NCI-H524 treated with DMSO at 0.1 percent for 48 hours (cell line): ENCODE measurements at places on chromosomes 11 and 22.

GRCh38 chr22:38762551-38762983 lies 6.8 kb upstream of the SUN2 start:
- peak; percentile 69 for DNase-seq

DNA sequence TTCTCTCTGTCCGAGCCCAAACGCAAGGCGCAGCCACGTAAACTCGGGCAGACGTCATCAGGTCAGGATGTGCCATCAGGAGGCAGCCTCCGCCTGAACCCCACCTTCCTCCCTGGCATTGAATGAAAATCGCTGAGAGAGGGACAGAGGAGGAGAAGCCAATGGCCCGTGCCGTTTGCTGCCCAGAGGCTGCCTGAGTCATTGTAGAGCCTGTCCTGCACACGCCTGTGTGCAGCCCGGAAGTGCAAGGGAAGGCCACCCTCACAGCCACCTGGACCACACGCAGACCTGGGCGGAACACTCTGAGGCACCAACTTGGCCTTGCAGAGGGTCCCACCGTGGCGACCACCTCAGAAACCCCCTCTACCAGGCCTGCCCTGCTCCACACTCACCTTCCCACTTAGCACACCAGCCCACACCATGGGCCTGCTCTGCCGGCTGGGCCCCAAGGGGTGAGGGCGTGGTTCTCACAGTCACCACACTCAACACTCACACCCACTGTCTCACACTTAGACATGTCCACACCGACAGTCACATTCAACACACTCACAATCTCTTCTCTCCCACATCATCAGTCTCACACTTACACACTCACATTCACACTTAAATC lies 9.1 kb downstream of the CHID1 start:
- no peak for DNase-seq

DNA sequence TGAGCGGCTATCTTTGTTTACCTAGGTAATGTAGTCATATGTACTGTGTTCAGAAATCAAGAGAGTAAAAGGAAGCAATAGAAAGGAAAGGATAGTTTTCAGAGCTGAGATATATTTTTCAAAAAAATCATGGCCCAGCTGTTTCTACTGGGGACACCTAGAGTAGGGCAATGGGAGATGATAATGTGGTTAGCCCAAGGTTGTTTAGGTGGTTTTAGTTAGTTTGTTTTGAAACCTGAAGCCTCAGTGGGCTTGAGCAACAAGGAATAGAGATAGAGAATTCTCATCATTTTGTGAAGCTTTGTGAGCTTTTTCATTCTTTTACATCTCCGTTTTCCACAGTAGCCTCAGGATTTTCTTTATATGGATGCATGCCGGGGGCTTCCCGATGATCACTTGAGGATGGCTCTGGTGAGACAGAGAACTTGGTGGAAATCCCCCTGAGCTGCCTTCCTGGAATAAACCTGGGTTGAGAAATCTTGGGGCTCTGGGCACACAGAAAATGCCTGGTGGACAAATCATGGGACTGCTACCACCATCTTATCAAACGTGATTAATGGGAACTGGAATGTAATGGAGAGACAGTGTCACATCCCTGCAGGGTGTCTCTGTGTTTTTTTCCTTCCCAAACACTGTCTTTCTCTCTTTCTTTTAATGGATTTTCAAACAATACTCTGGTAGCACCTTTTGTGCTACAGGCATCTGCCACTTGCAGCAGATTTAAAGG lies 49.0 kb downstream of the ARHGAP42 start:
- DNase-seq = no peak

DNA sequence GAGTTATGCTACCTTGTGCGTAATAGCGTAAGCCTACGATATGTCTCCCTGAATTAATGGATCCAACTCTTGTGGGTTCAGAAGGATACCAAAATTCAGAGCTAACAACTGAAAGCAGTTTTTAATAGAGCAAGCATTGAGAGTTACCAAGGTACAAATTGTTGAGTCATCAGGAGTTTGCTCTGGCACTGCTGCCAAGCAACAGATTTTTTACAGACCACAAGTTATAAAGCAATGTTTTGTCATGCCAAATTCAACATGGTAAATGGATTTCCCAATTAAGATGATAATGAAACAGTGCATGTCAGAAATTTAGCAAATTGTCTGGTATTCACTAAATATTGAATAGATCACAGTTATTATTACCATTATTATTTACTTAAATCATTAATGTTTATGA lies 295.6 kb downstream of the NELL1 start:
- no peak for DNase-seq

GRCh38 chr11:63915961-63916836 lies 765 bp downstream of the RCOR2 start:
- DNase-seq = no peak

DNA sequence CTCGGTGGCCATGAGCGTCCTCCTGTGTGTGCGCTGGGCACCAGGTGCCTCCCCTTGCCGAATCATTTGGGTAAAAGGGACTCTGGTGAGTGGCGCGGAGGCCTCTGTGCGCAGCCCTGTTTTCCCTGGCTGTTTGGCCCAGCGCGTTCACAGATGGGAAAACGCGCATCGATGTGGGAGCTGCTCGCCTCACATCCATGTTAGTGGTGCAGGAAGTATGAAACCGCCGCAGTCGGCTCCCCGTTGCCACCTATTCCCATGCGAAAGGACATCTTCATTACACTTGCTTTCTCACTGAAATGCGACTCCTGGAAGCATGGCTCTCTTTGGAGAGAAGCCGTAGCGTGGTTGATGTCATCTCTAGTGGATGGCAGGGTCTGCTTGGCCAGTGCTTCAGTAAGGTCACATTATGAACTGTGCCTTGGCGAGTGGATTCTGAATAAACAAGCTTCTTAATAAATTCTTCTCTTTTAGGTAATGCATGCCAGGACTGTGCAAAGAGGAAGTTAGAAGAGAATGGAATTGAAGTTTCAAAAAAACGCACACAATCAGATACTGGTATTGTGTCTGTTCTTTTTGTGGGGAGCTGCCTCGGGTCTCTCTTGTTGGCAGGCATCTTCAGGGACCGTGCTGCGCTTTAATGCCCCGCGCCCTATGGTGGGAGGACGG lies 26.3 kb downstream of the FAM118A start:
- no peak for DNase-seq

GRCh38 chr11:84594602-84595001 lies 1032.5 kb downstream of the DLG2 start:
- DNase-seq = no peak

GRCh38 chr22:44254811-44255210 lies 57.9 kb downstream of the SHISAL1 start:
- no peak for DNase-seq

- no peak for DNase-seq
Measured at GRCh38 chr22:44880610-44881290, 128.4 kb downstream of the ARHGAP8 start.

DNA sequence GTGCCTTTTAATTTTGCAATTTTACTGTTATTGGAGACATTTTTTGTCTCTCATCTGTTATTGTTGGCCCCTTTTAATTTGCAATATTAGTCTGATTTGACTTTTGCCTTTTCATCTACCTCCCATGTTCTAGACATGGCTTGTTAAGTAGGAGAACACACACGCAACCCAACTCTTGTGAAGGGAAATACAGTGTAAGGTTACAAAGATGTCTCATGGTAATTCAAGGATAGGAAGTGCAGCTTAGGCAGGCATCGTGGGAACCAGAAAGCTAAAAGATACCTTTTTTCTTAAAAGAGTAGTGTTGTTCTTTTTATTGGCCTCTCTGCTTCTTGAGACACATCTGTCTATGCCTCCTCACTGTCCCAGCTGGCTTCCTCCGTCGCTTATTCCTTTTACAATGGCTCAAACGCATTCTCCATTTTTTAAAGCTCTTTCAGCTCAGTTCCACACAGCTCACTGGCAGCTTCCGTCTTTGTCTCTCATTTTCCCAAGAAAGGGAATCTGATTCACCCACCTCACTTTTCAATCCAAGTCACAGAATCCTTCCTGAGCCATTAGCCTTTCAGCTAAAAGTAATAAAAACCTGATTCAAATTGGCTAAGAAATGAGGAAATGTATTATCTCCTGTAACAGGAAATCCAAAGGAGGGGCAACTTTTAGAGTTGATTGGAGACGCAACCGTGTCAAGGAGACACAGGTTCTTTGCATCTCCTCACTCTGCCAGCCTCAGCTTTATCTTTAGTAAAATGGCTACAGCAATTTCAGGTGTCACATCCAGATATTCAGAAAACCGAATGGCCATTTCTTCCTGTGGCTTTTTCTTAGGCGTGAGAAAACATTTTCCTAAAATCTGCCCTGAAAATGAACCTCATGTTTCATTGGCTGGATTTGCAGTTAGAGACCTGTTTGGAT lies 57.2 kb downstream of the SIK2 start:
- DNase-seq = no peak

GRCh38 chr22:48936391-48936790 lies 891.3 kb downstream of the BRD1 start:
- no peak for DNase-seq

DNA sequence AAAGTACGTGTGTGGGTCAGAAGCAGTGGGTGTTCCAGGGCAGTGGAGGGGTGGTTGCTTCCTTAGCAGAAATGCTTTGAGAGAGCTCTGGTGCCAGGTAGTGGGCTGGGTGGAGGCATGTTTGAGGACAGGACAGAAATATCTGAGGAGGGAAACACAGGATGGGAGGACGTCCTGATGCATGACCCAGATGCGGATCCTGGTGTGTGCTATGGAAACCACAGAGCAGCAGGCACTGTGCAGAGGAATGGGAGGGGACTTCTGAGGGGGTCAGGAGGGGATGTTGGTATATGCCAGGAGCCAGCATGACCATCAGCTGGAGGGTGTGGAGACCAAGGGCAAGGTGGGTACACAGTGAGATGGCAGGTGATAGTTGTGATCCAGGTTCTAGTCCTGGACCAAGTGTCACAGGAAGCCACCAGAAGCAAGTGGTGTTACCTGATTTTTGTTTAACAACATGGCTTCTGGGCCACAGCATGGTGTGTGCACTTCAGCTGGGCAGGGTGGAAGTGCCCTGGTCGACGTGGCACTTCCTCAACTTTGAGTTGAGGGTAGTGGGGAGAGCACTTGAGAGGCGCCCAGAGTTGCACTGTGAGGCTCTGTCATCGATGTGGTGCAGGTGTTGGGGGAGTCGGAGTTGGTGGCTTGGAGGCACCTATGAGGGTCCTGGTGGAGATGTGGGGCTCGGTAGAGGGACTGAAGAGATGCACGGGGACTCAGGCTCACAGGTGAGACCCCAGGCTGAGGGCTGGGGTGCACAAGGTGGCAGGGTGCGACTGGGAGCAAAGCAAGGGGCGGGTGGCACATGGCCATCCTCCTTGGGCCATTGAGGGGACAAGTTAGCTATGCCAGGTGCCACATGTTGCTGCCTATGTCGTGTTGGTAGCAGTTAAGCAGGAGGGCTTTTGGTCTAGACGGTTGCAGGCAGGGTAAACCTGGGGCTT lies 7.5 kb downstream of the DGCR8 start:
- DNase-seq = no peak

GRCh38 chr11:47553406-47553743 lies 443 bp upstream of the CELF1 start:
- no peak for DNase-seq

- no peak for DNase-seq
Measured at GRCh38 chr11:65851083-65851579, 6.8 kb downstream of the CFL1 start.
